ENCODE measurements at places on chromosomes 7 and 10. TPM values are rescaled to one million over a fixed set of nuclear protein-coding genes. Genes with fewer than 3 reads are reported as not detected.

DNA sequence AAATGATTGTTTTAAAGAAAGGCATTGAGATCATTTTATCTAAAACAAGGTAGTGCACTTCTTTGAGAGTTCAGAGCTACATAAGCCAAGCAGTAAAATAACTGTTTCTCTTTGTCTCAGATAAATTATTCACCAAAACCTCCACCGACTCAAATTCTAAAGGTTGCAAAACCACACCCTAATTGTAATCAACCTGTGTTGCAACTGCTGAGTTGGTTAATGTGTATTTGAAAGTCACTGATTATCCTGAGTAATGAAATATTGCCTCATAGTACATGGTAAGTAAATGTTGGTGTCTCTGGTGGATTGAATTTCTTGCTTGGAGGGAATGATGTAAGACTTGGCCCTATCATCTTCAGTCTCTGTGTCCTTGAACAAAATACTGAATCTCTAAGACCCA, 35.9 kb upstream of the CYP2C9 start:
- H3K27ac ChIP-seq: no peak overlapping the region
- DNase-seq: no peak
- no peak overlapping the region for H3K4me3 ChIP-seq
- no peaks in the 10 kb centered on the region for H3K36me3 ChIP-seq
- no peaks in the 10 kb centered on the region for H3K4me1 ChIP-seq

DNA sequence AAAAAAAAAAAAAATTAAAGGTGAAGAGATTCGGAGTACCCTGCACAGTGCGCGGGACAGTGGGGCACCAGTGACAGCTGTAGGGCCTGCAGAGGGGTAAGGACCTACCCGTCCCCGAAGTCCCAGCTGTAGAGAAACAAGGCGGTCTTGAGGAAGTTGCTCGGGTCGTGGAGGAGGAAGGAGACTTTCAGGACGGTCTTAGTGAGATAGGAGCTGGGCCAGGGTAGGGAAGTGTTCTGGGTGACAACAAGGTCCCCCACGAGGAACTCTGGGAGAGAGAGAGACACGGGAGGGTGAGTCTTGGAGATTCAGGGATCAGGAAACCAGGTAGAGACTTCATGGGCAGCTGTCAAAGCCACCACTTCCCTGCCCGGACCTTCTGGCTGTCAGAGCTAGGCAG, 9.7 kb downstream of the TMEM130 start:
- H3K4me3 ChIP-seq: no peak overlapping the region
- DNase-seq: no peak
- no peaks in the 10 kb centered on the region for H3K4me1 ChIP-seq
- H3K36me3 ChIP-seq: no peaks in the 10 kb centered on the region

- no peak for DNase-seq
- peaks cover 35% of the 10 kb centered on the region for H3K4me1 ChIP-seq
- H3K27ac ChIP-seq: no peak overlapping the region
- H3K36me3 ChIP-seq: peaks cover 59% of the 10 kb centered on the region
Observed at GRCh38 chr10:12212454-12212853, 16.5 kb downstream of the CDC123 start.

DNA sequence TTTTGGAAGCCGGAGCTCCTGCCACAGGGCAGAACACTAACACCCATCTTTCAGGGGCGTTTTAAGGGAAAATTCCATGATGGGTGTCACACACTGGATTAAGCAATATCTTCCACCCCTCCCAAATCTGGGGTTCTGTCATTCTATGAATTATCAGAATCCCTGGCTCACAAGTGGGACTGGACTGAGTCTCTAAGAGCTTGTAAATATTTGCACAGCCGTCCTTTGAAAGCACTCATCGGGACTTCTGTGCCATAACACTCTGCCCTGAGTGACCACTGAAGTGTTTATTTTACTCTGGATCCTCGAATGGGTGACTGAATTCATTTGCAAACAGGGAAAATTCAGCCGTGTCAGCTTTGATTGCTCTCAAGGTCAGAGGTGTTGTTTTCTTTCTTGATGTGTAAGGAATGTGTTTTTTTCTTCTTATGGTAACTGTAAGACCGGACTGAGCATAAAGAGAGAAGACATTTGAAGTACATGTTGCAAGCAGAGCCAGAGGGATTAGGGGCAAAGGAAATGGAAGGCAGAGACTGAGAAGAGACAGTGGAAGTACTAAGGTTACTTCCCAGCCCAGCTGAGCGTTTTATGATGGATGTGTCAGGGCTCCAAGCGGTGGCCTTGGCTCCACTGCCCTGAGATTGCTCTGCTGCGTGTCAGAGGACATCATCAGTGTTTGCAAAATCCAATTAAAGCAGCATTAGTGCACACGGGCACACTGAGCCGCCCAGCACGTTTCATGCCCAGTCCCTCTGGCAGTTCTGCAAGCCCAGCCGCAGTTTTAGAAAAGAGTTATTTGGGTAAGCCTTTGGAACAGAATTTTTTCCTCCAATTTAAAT, 17.7 kb upstream of the GTPBP4 start:
- H3K4me1 ChIP-seq: peaks cover 11% of the 10 kb centered on the region
- no peak overlapping the region for H3K4me3 ChIP-seq
- H3K27me3 ChIP-seq: no peaks in the 10 kb centered on the region
- H3K27ac ChIP-seq: no peak overlapping the region
- no peak for DNase-seq

DNA sequence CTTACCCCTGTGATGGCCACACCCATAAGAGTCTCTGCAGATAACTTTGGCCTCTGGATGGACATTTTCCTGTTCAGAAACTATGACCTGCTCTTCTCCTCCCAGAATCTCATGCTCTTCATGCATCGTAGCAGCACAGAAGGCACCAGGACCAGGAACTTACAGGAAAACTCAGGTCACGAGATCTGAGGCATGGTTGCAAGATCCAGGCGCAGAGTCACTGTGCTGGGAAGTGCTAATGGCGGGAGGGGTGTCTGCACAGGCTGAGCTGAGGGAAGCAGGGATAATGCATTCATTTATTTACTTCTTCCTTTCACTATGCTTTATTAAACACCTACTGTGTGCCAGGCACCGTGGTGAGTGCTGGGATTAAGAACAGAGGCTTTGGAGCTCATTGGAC, 48.2 kb upstream of the LOXL4 start:
- H3K36me3 ChIP-seq: no peaks in the 10 kb centered on the region
- DNase-seq: no peak
- H3K4me1 ChIP-seq: peaks cover 17% of the 10 kb centered on the region
- no peaks in the 10 kb centered on the region for H3K27me3 ChIP-seq
- H3K4me3 ChIP-seq: no peak overlapping the region

GRCh38 chr10:80041162-80041561, 37.3 kb upstream of the TMEM254 start:
- H3K27me3 ChIP-seq: no peaks in the 10 kb centered on the region
- no peak overlapping the region for H3K4me3 ChIP-seq
- DNase-seq: no peak
- H3K4me1 ChIP-seq: no peaks in the 10 kb centered on the region

- no peaks in the 10 kb centered on the region for H3K4me1 ChIP-seq
- no peak overlapping the region for H3K4me3 ChIP-seq
- DNase-seq: no peak
- H3K27ac ChIP-seq: no peak overlapping the region
- H3K27me3 ChIP-seq: peaks cover 37% of the 10 kb centered on the region
Observed at GRCh38 chr10:14374745-14375445, 44.2 kb upstream of the FRMD4A start.

- peaks cover 28% of the 10 kb centered on the region for H3K4me1 ChIP-seq
- DNase-seq: no peak
- H3K4me3 ChIP-seq: no peak overlapping the region
- H3K36me3 ChIP-seq: no peaks in the 10 kb centered on the region
Observed at GRCh38 chr10:118115701-118116100, 69.0 kb upstream of the RAB11FIP2 start.

- peaks cover 20% of the 10 kb centered on the region for H3K4me1 ChIP-seq
- no peaks in the 10 kb centered on the region for H3K36me3 ChIP-seq
- no peaks in the 10 kb centered on the region for H3K27me3 ChIP-seq
- H3K27ac ChIP-seq: no peak overlapping the region
Observed at GRCh38 chr10:44725404-44725803, 185.7 kb upstream of the TMEM72 start.

DNA sequence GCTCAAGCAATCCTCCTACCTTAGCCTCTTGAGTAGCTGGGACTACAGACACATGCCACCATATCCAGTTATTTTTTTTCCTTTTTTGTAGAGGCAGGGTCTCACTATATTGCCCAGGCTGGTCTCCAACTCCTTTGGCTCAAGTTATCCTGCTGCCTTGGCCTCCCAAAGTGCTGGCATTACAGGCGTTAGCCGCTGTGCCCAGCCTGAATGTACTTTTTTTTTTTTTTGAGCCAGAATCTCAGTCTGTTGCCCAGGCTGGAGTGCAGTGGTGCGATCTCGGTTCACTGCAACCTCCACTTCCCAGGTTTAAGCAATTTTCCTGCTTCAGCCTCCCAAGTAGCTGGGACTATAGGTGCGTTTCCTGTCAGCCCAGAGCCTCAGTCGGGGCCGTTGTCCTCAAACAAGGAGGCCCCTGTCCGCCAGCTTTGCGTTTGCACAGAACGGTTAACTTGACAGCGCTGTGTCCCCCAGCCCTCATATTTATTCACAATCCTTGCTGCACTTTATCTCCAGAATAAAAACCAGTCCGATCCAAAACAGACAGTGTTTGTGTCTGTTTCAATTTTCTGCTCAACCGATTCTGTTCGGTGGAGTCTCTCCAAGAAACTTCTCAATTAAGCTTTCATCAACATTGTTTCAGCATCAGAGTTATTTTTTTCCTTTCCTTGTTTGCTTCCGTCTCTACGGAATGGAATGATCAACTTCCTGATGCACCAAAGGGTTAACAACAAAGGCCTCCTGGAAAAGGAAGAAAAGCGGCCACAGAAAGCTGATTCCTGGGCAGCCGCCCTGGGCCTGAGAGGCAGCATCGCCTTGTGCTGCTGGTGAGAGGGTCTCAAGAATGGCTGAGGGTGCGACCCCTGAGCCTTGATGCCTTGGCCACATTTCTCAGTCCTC, 64.5 kb downstream of the PDIA4 start:
- no peaks in the 10 kb centered on the region for H3K36me3 ChIP-seq
- DNase-seq: no peak
- H3K27me3 ChIP-seq: peaks cover 2% of the 10 kb centered on the region
- peaks cover 32% of the 10 kb centered on the region for H3K4me1 ChIP-seq
- peak overlapping the region; percentile 75 for H3K4me3 ChIP-seq

RARRES2 gene
- 17.6 TPM for total RNA-seq

MRLN gene
- total RNA-seq: not detected

RPS24 gene
- 829 TPM for total RNA-seq

LBX1 gene
- not detected for total RNA-seq

CREB5 gene
- 9.8 TPM for total RNA-seq

Data from left ventricle myocardium inferior (tissue), 1 donor.